NCI-H1417 (cell line): ENCODE measurements at places on chromosomes 2 and 18.
A peak's percentile ranks its signal among the peaks of the same experiment; 100 is the strongest.

GRCh38 chr18:55997151-55997561 is 409.2 kb upstream of the TCF4 start:
- no peak for DNase-seq

GRCh38 chr2:54572262-54572635 is 116.1 kb downstream of the SPTBN1 start:
- DNase-seq = peak; percentile 76

DNA sequence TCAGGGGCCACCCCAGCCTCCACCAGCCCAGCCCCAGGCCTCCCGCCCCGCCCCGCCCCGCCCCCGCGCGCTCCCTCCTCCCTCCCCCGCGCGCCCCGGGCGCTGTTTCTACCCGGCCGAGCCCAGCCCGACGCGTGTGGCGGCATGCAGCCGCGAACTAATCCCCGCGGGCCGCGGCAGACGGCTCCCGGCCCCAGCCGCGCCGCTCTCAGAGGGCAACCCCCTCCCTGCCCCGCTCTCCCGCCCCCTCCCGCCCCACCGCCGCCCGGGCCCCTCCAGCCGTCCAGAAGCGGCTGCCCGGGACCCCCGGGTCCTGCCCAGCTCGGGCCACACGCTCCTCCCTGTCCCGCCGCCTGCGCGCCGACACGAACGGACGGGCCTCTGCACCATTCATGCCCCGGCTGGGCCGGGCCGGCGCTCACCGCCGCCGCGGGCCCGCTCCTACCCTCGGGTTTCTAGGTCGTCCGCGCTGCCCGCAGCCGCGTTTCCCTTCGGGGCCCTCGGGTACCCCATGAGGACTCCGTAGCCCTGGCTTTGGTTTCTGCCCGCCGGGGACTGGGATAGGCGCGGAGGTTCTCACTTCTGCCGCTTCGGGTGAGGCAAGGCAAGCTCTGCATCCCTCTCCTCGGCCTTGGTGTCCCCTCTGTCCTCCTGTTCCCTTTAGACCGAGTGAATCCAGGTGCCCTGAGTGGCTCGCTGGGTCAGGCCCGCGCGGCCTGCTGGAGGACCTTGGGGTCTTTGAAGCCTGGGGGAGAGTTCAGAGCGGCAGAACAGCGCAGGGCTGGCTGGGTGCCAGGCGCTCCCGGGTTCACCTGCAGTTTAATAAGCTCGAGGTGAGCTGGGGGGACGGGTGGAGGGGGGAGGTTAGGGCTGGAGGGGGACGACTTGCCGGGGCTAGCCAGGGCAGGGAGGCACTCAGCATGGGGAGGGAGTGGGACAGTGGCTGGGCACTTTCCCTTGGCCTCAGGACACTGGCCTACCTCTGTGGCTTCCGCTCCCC is 3.1 kb downstream of the WNT10A start:
- DNase-seq = no peak

- DNase-seq = no peak
These were observed 8.5 kb upstream of the SP140L start for GRCh38 chr2:230318190-230319121.

DNA sequence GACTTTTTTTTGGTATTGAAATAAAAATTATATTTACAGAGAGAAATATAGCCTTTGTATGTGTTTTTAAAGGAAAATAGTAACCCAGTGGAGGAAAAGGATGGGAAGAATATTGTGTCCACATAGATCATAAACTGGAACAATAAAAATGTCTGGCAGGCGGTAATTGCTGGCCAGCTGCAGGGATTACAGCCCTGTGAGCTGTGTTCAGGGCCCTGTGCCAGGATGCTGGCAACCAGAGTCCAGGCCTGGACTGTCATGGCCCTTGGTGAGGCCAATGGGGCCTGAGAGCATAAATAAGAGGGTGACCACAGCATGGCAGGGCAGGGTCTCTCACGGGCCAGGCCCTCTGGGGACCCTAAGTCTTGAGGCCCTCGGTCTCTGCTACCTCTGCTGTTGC is 171.2 kb downstream of the ACOXL start:
- DNase-seq = no peak

- DNase-seq = no peak
These were observed 3.2 kb upstream of the RNF149 start for GRCh38 chr2:101311696-101312017.

DNA sequence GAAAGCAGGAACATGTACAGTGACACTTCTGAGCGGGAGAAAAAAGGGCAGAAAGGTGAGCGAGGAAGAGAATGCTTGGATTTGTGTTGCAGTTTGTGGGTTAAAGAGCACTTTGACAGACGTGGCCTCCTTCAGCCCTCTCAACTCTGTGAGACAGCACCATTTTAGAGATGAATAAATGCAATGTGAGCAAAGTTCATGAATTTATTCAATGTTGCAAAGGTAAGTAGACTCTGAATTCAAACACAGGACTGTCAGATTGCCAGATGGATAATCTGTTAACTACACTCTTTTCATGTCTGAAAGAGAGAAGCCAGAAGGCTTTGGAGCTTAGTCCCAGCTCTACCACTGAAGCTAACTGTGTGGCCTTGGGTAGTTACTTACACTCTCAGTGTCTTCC is 47.7 kb downstream of the BOD1L2 start:
- DNase-seq = no peak

- no peak for DNase-seq
These were observed 49.1 kb upstream of the SEMA4C start for GRCh38 chr2:96918754-96919550.

DNA sequence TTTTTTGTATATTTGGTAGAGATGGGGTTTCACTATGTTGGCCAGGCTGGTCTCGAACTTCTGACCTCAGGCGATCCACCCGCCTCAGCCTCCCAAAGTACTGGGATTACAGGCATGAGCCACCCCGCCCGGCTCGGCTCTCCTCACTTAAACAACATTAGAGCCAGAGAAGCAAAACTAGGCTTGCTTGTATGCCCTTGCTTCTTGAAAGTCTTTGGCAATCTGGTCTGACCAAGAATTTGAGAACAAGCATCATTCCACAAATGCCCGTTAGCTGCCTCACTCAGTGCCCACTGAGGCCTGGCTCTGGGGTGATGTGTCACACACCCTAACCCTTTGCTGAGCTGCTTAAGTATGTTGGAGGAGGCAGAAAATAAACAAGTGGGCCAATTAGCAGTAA is 33.5 kb downstream of the SOWAHC start:
- no peak for DNase-seq

DNA sequence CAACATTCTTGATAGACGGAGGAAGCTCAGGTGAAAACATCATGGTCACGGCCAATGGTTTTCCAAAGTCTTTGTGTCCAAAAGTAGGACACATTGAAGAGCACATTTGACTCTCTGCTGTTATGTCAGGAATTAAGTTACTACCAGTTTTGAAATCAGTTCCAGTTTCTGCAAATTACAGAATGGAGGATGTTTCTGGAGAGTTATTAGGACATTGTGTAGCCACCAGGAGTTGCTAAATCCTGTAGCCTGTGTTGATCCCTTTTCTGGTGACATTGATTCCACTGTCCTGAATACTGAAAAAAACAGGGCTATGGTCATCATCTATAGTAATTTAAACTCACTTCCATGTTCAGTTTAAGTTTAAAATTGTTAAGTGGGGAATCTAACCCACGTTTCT is 15.3 kb downstream of the UPP2 start:
- no peak for DNase-seq

DNA sequence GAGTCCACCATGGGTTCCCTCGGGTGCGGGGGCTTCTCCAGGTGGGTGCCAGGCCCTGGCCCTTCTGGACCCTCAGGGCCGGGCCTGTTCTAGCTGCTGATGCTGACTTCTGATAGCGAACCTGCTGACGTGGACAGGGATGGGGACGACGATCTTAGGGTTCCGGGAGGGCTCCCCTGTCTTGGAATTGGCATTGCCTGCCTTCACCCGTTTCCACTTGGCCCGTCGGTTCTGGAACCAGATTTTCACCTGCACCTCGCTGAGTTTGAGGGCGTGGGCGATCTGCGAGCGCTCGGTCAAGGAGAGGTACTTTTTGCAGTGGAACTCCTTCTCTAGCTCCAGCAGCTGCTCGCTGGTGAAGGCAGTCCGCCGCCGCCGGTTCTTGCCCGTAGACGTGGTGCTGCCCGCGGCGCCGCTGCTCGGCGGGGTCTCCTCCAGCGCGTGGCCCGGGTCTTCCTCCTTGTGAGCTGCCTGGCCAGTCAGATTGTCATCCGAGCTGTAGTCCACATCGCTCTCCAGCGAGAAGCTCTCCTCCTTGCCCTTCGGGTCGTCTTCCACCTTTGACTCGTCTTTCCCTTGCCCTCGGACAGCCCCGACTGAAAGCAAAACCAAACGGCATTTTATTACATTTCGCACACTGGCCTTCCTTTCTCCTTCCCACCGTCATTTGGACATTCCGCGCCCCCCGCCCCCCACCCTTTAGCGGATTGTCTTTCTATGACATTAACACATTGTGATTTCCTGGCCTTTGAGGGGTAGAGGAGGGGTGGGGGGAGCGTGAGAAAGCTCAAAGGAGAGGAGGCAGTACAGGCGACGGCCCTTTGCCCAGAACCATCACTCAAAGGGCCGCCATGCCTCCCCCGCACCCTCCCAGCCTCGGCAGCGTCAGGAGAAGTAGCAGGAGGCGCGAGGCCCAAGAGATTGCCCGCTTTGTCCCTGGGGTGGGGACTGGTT is 2.1 kb downstream of the GBX2 start:
- no peak for DNase-seq

DNA sequence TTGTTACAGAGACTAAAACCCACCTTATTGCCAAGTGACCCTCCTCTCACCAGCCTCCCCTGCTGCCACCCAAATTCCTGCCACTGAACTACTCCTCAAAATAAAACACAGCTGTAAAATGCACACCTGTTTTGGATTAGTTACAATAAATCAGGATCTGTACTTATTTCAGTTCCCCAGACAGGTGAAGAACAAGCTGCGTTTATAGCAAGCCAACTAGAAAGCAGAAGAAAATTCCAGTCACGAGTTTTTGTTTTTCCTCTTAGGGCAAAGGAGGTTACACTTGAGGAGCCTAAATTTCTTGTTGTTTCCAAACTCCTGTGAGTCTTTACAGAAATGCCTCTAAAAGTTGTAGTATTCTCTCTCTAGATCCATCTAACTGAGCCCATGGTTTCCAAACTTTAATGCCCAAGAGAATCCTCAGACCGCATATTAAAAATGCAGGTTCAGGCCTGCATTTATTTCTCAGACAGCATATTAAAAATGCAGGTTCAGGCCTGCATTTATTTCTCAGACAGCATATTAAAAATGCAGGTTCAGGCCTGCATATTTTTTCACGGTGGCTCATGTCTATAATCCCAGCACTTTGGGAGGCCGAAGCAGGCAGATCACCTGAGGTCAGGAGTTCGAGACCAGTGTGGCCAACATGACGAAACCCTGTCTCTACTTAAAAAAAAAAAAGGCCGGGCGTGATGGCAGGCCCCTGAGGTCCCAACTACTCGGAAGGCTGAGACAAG is 62.2 kb downstream of the ALPK2 start:
- DNase-seq = no peak

- DNase-seq = no peak
These were observed 44.4 kb downstream of the EN1 start for GRCh38 chr2:118803012-118803411.
